ENCODE measurements at places on chromosomes 7 and 10.

DNA sequence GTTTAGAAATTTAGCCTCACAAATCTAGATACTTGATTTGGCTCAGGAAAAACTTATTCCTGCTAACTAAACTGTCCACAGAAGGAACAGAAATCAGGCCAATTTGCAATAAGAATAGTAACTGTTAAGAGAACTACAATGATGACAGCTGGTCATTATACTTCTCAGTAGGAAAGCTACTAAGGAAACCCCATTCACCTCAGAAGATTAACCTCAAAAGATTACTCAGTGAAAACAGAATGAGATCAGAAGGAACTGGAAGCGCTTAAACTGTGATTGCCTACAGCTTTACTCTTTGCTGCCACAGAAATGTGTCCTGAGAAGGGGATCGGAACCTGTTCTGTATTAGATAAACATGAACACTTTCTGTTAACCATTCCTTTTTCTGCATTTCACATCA, 24.3 kb upstream of the DNAJB12 start:
- peak; percentile 23 for DNase-seq

- DNase-seq, result no peak
Measured at GRCh38 chr7:100124301-100125230, 2.2 kb upstream of the MBLAC1 start.

DNA sequence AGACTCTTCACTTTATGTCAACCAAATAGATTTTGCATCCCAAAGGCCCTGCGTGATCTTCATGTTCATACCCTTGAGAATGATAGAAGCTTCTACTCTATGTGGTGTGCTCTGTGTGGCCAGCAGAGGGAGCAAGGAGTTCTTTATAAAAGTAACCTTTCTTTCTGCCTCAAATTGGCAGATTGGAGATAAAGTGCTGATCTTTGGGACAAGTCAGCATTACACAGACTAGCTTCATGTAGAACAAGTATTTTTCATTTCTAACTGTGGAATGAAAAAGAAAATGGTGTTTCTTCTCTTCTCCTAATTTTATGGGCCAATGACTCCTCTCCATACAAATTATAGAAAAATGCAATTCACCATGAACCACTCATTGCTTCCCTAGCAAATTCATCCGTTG, 1214.1 kb downstream of the SORCS1 start:
- DNase-seq, result peak; percentile 33

GRCh38 chr7:154409703-154410311, 357.6 kb downstream of the DPP6 start:
- no peak for DNase-seq

GRCh38 chr7:140261522-140261921, 84.7 kb upstream of the KDM7A start:
- DNase-seq, result no peak

DNA sequence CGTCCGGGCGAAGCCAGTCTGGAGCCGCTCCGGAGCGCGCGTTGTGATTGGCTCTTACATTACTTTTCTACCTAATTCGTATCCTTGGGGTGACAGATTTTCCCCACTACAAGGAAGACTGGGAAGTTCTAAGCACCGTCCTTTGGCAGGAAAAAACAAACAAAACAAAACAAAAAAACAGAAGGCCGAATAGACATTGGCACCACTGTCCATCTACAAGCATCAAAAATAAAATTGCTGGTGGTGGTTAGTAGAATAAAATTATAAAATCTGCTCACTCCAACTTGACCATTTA, 651 bp upstream of the SKAP2 start:
- DNase-seq, result peak; percentile 70

- DNase-seq, result no peak
Measured at GRCh38 chr7:45050198-45050597, 38.6 kb downstream of the NACAD start.

DNA sequence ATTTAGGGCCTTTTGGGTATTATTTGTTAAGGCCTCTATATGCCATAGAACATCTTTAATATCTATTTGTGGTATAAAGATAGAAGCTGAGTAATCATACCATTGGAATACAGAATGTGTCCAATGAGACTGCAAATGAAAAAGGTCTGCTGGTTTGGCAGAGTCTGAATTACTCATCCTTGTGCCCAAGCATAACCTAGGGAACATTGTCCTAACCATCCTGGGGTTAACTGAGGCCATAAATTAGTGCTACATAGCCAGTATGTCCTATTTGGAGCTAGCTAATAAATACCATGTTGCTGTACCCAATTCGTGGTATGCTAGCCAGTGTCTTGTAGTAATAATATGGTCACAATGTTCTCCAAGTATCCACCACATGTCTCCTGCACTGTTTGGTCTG, 117.1 kb downstream of the ANKRD26 start:
- no peak for DNase-seq

DNA sequence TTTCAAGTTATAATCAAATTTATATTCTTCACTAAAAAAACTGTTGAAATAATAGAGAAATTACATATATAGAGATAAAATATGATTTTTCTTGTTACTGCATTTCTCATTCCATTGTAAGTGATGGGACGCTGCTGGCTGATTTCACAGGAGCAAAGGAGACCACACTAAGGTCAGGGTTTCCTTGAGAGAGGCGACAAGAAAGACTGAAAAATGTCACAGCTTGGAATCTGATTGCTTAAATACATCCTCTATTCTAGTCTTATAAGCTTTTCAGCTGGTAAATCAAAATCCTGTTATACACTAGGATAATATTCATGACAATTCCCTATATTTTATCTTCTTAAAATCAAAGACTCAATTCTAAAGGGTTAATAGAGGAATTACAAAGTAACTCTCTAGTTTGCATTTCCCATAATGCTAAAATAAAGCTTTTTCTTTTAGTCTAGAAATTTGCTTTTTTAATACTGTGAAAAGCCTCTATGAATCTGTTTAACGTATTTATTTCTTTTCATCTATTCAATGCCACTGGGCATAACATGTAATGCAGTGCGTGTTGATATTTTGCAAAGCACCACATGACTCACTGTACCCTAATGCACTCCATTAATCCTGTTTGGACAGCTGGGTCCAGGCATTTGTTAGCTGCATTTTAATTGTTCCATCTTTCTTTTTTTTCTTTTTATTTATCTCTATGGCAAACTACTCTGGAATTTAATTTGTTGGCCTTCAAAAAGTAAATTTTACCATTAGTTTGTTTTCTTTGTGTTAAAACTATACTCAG, 81.7 kb downstream of the RNF32 start:
- no peak for DNase-seq

DNA sequence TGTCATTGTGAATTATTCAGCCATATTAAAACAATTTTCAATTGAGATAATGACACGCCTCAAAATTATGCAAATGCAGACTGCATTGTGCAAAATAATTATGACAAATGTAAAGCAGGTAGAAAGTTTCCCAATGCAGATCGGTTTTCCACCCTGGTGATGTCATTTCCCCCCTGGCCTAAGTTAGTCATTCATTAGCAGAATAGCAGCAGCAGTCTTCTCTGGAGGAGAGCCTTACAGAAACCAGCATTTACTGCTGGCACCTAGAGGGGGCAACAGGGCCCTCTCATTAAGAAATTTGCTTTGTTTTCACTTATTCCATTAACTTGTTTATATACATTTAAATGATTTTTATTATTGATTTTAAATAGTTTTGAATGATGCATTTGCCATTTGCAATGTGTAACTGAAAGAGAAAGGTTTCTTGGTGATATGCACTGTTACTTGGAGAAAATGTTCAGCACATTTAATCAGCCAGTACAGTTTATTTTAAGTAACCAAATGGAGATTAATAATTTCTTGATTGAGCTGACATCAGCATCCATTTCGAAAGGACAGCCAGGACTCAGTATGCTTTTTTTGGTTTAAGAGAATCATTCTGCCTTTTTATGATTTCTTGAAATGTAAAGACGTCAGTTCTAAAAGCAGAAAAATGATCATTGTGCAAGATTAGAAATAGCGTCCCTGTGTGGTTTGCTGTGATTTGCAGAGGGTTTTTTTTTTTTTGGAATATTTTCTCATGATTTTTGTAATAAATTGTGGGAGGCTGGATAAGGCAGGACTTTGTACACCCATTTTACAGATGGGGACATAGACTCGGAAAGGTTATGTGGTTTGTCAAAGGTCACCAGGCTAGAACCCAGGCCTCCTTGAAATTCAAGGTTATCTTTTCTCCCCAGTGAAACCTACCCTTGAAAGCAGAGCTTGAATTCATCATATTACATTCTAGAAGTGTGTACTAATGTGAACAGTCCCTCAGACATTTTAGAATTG, 3.5 kb downstream of the ARID5B start:
- peak; percentile 77 for DNase-seq

DNA sequence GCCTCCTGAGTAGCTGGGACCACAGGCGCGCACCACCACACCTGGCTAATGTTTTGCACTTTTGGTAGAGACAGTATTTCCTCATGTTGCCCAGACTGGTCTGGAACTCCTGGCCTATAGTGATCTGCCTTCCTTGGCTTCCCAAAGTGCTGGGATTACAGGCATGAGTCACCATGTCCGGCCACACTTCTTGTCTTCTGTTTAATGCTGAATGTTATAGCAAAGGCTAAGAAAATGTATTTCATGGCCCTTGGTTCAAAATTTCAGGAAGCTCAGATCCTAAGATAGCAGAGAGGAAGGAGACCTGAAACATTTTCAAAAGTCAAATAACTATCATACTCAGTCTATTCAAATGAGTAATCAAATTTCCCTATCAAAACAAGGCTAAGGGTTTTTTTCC, 229.6 kb downstream of the BAMBI start:
- DNase-seq, result no peak

DNA sequence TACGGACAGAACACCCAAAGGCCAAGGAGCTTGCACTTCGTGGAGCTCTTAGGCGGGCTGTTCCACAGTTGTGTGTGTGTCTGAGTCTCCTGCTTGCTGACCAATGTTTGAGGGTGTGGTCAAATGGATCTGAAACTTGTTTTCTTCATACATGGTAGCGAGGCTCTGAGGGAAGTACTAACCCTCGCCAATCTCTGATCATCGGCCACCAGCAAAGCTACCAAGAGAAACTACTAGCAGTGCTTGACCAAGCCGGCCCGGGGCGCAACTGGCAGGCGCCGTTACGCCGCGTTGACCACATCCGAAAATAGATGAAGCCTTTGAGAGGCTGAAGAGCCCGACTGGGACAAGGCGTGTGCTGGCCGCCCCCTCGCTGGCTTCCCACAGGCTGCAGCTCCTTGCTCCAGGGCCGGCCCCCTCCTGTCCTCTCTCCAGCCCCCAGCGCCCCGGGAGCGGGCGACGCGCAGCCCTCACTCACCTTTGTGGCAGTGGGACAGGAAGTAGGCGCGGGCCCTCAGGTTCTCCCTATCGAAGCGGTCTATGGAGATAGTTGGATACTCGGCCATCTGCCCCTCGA, 384 bp downstream of the DCLRE1C start:
- DNase-seq, result peak; percentile 55

DNA sequence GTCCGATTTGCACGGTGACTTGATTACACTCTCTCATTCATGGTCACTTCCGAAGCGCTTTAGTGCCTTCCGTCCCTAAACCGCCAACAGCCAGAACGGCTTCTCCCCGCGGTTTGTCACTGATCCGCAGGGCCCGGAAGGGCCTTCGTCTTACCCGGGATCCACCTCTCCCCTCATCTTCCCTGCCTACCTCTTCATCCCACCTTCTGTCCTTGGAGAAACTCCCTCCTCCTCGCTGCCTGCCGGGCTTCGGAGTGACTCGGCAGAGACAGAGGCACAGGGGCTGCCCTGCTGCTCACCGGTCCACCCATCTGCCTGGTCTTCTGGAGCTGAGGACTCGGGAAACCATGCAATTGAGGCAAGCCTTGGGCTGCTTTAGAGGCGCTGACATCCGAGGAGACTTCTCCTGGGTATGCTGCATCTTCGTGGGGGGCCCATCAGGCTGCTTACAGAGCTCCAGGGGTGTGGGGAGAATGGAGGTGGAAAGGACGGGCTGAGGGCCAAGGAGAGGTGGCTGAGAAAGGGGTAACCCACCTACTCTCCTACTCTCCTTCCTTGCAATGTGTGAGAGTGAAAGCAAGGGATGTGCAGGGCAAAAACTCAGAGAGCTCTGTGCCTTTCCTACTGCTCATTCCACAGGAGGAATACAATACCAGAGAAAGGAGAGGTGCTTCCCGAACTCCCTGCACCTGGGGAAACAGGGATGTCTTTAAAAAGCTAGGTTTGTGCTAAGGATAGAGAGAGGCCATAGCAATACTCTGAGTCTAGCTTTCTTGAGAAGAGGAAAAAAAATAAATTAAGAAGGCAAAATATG, 1.0 kb upstream of the HOXA11 start:
- no peak for DNase-seq

GRCh38 chr10:70680899-70681730, 8.8 kb downstream of the ADAMTS14 start:
- no peak for DNase-seq

DNA sequence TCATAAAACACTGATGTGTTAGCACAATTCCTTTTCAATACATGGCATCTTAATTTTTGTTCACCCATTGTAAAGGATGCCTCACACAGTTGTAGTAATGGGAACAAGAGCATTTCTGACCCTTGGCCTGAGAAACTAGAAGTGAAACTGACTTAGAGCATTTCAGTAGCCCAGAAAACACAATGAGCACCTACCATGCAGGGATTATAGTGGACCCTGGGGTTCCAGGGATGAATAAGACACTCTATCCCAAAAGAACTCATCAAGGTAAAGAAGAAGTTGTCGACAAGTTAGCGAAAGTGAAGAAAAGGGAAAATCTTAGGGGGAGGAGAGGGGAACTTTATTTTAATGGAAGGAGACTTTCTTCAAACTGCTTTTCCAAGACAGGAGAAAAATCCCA, 125.6 kb downstream of the NT5C2 start:
- DNase-seq, result no peak

- peak; percentile 59 for DNase-seq
Measured at GRCh38 chr10:62831346-62831745, 15.2 kb upstream of the EGR2 start.

- no peak for DNase-seq
Measured at GRCh38 chr10:60122190-60122589, 215.8 kb upstream of the CCDC6 start.

DNA sequence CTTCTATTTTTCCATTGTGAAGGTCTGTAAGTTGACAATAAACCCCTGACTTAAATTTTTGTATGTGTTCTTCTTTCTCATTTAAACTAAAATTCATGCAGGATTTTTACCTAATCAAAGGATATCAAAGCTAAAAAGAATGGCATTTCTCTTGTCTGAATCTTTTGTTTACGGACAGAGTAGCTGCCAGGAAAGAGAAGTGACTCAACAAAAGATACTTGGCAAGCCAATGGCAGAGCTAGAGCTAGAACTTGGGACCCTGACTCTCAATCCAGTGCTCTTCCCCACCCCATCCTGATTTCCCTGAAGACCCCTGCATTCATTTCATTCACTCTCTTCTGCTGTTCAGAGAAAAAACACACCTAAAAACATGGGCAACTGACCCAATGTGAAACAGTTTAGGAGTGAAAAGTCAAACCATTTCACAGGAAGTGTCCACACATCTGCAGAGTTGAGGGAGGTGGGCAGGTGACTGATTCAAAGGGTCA, 40.2 kb upstream of the PDLIM1 start:
- DNase-seq, result no peak

DNA sequence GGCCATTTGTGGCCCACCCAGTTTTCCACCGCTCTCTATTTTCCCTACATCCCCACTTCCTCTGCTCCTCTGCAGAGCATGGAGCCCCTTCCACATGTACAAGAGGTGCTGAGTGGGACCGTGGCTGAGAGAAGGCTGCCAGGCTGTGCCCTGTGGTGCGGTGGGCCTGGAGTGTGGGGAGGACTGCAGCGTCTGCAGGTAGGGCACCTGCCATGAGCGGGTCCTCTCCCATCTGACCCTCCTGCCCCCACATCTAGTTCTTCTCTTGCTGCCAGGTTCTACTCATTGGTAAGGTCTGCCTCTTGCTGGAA, 145.6 kb upstream of the FAM20C start:
- DNase-seq, result no peak

GRCh38 chr10:74828946-74829345, 2.5 kb downstream of the KAT6B start:
- peak; percentile 38 for DNase-seq

All from suppressor macrophage treated with lipopolysaccharide for 1 hour (primary cell).